ENCODE measurements at places on chromosomes 6 and 20.

GRCh38 chr6:38191418-38191817 lies 371.9 kb downstream of the ZFAND3 start:
- DNase-seq: no peak

DNA sequence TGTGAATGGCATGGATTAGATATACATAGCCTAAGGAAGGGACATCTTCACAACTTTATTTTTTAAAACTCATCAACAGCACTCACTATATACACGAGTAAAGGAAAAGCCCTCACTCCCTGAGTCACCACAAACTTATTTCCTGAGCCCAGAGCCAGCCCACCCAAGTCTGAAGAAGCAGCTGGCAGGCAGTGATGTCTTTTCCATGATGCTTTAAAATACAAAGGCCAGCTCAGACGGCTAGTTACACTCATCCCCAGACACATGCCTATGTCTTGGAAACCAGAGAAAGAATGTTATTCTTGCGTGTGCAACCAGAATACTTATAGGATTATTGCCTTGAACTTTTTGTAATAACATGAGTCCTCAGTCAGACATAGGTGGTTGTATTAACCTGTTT lies 114.4 kb downstream of the ADGRG6 start:
- DNase-seq: no peak

DNA sequence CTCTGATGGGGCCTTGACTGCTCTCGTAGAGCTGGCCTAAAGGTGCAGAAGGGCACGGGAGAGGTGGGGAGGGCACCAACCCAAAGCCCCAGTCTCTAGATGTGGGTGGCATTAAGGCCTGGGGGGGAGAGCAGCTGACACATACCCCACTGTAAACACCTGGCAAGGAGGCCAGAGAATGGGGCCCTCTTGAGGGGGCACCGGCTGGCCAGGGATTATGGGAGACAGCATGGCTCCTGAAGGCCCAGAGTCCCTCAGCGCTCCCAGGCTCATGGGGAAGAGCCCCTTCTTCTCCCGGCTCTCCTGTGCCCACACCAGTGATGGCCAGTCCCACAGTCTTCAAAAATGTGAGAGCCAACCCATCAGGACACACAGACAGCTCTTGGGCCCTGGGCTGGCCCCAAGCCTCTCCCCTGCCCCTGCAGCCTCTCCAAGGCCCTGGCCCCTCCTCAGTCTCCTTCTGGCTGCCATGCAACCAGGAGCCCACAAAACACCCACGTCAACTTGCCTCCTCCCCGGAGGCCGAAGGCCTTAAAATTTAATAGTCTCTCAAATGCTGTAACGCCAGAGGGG lies 58.2 kb upstream of the FOXP4 start:
- no peak for DNase-seq

DNA sequence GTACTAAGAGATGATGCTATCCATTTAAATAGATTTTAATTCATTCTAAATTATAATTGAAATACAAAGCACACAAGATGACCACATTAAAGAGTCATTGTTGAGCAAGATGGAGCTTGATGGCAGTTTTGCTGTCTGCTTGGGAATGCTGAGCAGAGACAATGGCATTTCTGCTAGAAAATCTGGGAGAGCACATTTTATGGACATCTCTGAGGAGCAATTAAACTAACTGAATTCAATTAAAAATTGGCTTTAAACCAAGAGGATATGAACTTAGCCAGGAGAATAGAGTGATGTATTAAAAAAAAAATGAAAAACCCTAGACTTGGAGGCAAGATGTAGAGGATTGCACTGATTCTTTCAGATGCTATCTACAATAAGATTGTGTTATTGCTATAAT lies 19.1 kb upstream of the ADGRB3 start:
- no peak for DNase-seq

DNA sequence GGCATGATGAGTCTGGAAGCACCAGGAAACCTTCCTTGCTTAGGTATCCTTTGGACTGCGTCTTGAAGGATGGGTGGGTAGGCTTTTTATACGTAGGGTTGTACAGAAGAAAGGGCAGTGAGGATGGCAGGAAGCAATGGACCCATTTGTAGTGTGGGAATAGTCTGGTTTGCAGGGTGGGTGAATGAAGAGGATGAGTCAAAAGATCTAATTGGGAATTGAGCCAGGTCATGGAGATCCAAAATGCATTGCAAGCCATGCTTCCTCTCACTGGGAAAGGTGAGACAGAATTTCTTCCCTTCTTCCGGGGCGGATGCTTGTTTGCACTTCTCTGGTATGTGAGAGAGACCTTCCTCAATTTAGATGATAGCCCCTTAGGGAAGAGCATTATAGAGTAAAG lies 10.1 kb upstream of the BTBD3 start:
- no peak for DNase-seq

GRCh38 chr6:44332585-44332984 lies 9.9 kb upstream of the SPATS1 start:
- DNase-seq: no peak
